ENCODE measurements at places on chromosomes 4 and X. TPM values are rescaled to one million over a fixed set of nuclear protein-coding genes. Genes with fewer than 3 reads are reported as not detected.

SOWAHB gene
- total RNA-seq = not detected

TCEAL6 gene
- not detected for total RNA-seq

GAGE2A gene
- not detected for total RNA-seq

NAP1L3 gene
- total RNA-seq = 11.0 TPM

ENPP6 gene
- not detected for total RNA-seq

TBX22 gene
- not detected for total RNA-seq

SUPT20HL1 gene
- not detected for total RNA-seq

FDCSP gene
- not detected for total RNA-seq

CLGN gene
- total RNA-seq = 0.63 TPM

DAPP1 gene
- total RNA-seq = not detected

CTAG2 gene
- total RNA-seq = not detected

CT45A2 gene
- not detected for total RNA-seq

ENPEP gene
- 0.11 TPM for total RNA-seq

PNMA6E gene
- total RNA-seq = not detected

FRMPD3 gene
- not detected for total RNA-seq

ARL9 gene
- total RNA-seq = not detected

PSAPL1 gene
- not detected for total RNA-seq

ATP2B3 gene
- total RNA-seq = not detected

DCLK2 gene
- total RNA-seq = 2.9 TPM

NAP1L2 gene
- total RNA-seq = not detected

PGRMC1 gene
- total RNA-seq = 245 TPM

NR3C2 gene
- not detected for total RNA-seq

PABPC5 gene
- 5.3 TPM for total RNA-seq

C4orf36 gene
- total RNA-seq = not detected

KANTR gene
- 1.3 TPM for total RNA-seq

VSIG1 gene
- total RNA-seq = not detected

ADGRG2 gene
- total RNA-seq = not detected

ZNF157 gene
- not detected for total RNA-seq

RASSF6 gene
- not detected for total RNA-seq

MAGEB1 gene
- total RNA-seq = not detected

NAT8L gene
- total RNA-seq = 0.38 TPM

GABRQ gene
- total RNA-seq = not detected

LGI2 gene
- not detected for total RNA-seq

HERC5 gene
- total RNA-seq = 0.32 TPM

CYLC1 gene
- not detected for total RNA-seq

VCX3B gene
- total RNA-seq = not detected

CENPVL2 gene
- not detected for total RNA-seq

UNC5C gene
- not detected for total RNA-seq

C4orf51 gene
- not detected for total RNA-seq

All from GM23248 (cell line).